ENCODE measurements at places on chromosomes 12 and 14.

DNA sequence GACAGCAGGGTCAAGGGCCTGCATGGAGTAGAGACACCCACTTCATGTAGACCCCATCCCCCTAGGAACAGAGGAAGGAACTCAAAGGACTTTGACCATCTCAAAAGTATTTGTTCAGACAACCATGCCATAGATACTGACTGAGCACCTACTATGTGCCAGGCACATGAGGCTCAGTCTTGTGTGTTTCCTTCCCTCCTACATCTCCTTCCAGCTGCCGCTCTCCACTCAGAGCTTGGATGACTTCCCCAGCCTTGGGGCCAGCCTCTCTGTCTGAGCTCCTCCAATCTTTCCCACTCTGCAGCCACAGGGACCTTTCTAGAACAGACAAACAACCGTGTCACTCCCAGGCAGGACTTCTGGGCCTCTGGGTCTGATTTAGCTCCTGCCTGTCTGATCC is 2.5 kb downstream of the TRPV4 start:
- DNase-seq, result no peak

GRCh38 chr14:22024137-22024536 is 350.5 kb upstream of the OR4E1 start:
- no peak for DNase-seq

DNA sequence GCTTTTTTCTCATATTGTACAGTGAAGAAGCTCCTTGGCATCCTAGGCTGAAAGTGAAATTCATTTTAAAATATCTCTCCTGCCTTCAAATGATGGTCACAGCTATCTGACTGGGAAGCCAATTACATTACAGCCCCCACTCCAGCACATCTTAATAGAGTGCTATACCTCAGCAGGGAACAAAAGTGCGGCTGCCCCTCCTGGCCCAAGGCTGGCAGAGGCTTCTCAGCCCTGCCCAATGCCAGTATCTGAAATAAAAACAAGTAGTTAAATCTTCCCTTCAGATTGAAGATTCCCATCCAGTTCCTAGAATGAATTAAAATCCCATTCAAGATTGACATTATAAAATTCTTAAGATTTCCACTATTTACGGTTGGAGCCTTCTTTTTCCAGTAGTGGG is 54.9 kb upstream of the GNG2 start:
- no peak for DNase-seq

- DNase-seq, result no peak
These were observed 13.8 kb downstream of the TAOK3 start for GRCh38 chr12:118358612-118359540.

- DNase-seq, result peak; percentile 100
These were observed 27.1 kb upstream of the CDK17 start for GRCh38 chr12:96427269-96427729.

DNA sequence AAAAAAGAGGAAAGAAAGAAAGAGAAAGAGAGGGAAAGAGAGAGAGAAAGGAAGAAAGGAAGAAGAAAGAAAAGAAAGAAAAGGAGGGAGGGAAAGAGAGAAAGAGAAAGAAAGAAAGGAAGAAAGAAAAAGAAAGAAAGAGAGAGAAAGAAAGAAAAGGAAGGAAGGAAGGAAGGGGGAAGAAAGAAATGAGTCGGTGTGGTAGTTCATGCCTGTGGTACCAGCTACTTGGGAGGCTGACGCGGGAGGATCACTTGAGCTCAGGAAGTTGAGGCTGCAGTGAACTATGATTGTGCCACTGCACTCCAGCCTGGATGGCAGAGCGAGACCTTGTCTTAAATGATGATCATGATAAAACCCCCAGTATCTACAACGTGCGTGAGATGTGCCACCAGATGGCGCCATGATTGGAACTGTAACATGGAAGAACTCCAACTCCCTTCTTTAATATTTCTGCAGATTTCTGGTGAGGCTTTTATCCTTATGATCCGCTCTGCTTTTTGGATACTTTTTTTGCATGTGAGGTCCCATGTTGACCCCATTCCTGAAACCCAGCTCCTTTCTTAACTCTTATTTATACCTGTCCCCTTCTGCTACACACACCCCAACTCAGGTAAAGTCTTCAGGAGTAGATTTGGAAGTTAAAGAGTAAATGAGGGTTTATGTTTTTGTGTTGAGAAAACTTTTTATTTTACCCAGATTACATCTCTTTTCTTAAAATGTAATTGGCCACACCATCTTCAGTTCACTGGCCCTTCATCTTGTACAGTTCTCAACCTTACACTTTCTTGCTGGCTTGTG is 25.6 kb downstream of the RNASE10 start:
- DNase-seq, result peak; percentile 58

DNA sequence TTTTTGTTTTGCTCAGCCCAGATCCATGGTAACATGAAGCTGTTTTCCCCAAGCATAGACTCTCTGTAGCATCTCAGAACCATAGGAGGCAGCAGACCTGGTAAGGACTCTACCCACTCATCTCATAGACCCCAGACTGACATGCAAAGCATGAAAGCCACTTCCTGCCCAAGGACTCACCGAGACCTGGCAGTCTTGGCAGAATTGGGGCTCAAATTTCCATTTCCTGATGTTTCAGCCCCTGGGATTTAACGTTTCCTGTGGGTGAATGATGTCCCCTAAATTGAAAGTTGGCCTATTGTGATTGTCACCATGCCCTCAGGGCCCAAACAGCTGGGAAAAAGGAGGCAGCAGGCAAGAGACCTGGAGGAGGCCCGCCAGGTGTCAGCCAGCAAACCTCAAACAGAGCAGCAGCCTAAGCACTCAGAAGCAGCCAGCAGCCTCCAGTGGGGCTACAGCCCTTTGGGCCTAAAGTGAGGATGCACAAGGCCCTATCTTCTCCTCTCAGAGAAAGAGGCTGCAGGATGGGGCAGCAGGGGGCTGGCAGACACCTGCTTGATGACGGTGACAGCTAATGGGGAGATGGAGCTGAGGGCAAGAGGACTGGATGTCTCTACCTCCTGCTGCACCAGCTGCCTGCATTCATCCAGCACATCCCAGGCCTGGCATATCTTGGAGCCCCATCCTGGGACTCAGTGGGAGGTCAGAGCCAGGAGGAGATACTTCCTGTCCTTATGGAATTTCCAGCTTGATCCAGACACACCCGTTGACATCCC is 8.5 kb downstream of the KRT85 start:
- DNase-seq, result peak; percentile 2
